ENCODE measurements at places on chromosomes 6 and 20.

DNA sequence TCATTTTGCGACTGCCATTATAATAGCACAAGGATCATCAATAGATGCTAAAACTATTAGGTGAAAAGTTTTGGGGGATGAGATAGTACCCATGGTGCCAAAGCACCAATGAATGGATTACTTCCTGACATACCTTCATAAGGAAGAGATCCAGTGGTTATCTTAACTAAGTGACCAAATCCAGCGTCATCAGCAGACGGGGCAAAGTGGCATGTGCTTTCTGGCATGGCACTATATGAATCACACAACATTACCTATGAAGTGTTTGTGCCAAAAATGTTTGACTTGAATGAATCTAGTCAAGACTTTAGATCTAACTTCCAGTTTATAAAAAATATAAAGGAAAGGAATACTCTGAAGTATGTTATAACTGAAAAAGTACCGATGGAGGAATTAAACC is 10.8 kb downstream of the TRIM26 start:
- no peak for DNase-seq

DNA sequence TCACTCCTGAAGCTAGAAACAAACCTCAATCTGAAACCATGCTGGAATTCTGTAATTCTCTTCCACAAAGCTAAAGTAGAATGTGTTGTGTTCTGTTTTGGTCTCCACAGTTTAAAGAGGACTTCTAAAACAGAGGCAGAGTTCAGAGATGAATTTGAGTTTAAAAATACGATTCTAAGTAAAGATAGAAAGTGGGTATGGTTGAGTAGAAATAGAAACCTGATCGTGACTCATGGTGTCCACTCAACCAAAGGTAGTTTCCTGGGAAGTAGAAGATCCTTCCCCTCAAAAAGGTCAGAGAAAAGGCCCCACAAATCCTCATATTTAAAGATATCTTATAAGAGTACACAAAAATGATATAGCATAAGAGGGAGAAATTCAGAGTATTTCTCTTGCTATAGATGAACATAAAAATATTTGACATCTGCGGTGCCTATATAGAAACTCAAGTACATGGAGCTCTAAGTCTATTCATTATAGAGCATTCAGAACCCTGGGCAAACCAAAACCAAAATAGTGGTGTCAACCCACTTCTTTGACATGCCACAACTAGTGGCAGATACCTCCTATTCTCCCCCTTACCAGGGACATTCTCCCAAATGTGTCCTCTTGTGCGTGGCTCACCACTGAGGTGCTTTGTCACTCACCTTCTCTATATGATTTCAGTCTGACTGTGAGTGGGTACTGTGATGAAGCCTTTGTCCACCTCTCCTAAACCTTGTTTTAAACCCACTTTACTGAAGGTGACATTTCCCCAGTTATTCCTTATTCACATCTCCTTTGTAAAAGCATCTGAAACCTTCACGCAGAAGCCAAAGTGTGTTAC is 84.5 kb downstream of the PLCB1 start:
- no peak for DNase-seq

DNA sequence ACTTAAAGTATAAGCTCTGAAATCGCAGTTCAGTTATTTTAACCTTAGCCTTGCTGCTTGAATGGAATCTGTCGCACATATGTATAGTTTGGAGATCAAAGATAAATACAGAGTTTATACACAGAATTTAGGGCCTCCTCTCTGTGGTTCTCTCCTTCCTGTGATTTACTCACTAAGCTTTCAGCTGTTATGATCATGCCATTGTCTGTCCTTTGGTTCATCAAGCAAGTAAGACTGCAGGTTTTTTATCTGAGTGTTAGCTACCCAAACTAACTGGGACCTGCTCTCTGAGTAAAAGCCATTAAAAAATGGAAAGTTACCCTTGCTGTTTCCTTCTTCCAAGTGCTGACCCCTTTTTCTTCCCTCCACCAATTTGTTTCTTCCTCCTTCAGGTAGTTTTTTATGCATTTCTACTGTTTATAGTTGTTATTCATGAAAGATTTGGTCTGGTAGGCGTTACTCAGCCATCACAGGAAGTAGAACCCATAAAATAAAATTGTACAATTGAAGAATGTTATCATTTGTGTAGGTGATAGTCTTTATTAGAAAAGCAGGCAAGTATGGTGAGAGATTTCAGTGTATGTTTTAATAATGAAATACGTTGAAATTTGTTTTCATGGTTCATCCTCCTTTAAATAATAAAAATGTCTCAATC is 33.7 kb upstream of the SUMO4 start:
- no peak for DNase-seq

DNA sequence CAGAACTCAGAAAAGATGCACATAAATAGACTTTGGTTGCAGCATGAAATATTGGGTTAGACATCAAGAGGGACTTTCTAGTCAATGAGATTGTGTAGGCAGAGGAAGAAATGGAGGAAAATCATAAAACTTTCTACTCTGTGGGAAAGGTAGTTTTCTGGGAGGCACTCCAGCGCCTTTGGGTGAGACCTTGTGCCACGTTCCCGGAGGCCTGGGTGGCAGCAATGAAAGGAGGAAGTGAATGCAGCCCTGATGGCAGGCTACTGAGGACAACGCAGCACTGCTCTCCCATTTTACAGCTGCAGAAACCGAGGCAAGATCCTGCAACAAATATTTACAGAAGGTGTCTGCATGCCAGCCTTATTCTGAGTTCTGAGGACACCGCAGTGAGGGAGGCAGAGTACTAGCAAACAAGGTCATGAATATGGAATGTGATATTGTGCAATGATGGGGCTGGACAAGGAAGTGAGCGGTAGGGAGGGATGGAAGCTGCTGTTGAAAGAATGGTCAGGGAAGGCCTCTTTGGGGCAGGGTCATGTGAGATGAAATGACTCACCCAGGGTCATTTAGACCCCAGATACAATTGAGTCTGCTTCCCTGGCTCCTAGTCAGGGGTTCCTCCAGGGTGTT is 159.1 kb downstream of the TFAP2C start:
- no peak for DNase-seq

GRCh38 chr6:2812695-2813094 is 29.0 kb downstream of the SERPINB1 start:
- no peak for DNase-seq

GRCh38 chr20:15623215-15623614 is 950.0 kb downstream of the KIF16B start:
- no peak for DNase-seq

DNA sequence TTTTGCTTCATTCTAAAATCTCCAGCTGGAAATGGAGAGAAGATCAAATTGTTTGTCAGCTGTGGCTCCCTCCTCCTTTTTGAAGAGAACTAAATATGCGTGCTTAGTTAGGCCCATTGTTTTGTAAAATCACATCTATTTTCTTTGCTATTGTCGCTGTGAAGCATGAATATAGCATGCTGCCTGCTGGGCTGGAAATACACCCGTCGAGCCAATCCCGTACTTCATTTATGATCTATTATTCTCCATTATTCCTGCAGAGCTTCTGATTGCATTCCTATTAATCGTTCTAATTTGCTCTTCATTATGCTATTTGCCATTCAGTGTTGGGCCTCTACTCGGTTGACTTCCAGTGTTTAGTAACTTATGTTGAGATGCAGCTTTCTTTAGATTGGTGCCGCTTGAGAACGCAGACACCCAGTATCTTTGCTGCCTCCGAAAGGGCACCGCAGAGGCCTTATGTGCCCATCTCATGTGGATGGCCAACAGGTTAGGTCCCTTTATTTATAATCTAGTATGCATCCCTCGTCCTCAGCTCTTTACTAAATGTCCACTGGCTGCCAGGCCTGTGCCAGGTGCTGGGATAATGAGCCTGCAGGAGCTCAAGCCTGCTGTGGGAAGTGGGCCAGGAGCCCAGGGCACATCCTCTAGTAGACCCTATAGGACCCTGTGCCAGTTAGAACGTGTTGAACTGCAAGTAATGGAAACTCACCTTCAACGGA is 45.6 kb downstream of the FAM50B start:
- no peak for DNase-seq

- no peak for DNase-seq
Measured at GRCh38 chr20:3461211-3461771, 9.5 kb upstream of the ATRN start.

DNA sequence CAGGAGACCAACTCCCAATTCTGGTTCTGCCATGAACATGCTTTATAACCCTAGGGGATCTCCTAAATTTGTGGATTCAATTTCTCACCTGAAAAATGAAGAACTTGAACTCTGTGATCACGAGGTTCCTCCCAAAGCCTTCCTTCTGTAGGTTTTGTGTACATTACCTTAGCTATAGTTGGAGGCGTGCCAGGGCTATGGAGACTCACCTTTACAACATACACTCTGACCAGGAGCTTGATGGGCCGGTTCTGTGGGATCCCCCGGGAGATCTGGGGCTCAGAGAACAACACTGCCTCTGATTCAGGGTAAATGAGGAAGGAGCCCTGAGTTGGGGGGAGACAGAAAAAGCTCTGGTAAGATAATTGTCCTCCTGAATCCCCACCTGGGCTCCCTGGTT is 34.1 kb downstream of the ERGIC3 start:
- no peak for DNase-seq

DNA sequence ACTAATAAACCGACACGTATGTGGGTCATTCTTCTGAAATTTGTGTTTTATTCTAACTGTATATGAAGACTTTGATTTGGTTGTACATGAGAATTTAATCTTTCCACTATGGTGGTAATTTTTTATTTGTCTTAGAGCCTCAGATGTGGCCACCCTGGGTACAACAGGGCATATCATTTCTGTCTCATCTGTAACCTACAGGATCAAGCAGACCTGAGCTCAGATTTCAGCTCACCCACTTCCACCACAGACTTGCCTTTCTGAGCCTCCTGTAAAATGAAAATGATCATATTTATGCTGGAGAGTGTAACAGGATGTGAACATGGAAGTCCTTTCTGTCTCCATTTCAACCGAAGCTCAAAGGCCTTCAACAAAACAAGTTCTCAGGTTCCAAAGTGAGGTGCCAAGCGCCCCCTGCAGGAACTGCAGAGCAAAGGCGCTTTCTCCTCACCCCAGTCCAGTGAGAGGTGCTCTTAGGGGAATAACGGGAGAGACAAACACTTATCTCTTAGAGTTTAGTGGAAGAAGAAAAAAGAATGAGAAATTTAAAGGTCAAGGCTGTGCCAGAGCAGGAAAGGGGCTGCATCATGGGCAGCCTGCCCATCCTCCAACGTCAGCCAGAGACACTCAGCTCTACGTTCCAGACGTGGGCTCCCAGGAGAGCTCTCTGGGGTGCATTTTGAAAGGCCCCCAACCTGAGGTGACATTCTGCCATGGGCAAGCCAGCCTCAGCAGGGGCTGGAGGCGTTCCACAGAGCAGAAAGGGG is 23.0 kb upstream of the CD24 start:
- peak; percentile 70 for DNase-seq

DNA sequence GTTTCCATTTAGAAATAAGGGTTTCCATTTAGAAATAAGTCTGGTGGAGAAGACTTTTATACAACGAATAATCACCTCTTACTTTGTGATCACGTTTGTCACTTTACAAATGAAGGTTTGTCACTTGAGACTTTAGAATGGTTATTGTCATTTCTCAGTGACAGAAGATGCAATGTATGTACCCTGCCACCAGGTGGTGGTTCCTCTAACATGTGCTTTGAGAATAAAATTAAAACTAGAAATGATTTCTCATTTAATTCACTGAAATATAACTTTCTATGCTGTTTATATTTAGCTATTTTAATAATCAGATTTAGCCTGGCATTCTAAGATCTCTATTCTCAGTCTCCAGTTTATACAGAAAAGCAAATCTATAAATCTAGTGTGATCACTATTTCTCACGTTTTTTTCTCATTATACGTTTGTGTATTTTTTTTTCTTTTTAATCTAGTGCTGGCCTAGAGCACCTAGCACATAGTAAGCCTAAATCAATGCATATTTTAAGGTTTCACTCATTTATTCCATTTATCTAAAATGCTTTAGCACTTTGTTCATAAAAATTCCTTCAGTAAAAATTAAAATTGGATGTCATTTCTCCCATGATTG is 57.4 kb upstream of the TFAP2D start:
- no peak for DNase-seq

DNA sequence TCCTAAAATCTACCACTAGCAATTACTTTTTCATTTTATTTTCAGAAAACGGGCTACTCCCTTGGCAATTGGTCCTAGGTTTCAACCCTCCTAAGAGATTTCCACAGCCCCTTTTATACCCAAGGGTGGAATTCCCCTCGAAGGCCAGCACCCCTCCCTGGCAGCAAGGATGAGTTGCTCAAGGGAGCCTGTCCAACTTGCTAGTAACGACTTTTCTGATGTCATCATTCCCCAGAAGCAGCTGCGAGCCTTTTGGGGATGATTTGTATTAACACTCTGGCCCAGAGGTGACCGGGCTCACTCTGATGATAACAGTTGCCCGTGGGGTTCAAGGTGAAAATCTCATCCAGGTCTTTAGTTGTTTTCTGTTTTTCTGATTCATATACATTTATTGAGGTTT is 30.7 kb upstream of the NAA20 start:
- no peak for DNase-seq

DNA sequence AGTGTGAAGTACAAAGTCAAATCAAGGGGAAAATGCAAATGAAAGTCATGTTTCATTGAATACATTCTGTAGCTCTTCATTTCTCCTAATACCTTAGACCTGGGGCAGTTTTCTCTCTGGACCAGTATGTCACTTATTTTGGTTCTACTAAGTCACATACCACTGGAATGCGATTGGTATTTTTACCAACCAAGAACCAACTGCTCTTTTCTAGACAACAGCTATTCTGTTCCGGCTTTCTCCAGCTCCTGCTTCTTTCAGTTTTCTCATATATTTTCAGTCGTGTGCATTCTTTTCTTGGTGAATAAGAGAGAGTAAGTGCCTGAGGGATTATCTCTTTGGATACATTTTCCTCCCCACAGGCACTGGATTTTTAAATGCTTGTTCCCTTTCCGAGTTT is 39.2 kb upstream of the SPACA1 start:
- DNase-seq, result no peak

GRCh38 chr6:88426005-88426404 is 259.9 kb upstream of the CNR1 start:
- DNase-seq, result no peak

DNA sequence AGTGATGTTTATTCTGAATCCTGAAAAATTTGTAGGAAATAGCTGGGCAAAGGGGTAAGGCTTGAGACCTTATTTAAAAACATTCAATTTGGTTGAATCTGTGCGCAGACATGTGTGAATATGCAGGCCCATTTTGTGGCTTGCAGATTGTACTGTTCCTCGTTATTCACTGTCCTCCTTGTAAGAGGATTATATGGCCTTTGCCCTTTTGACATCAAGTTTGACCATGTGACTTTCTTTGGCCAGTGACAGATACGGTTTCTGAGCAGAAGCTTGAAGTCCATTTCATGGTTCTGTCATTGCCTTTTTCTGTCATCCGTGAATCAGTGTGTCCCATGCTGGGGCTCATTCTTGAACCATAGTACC is 13.4 kb downstream of the AFDN start:
- no peak for DNase-seq

Measured in NCI-H2107 (cell line).